ENCODE measurements at places on chromosomes 16 and 17. TPM values are rescaled to one million over a fixed set of nuclear protein-coding genes. Genes with fewer than 3 reads are reported as not detected.

GRCh38 chr16:75580-76501 lies 2.2 kb upstream of the MPG start:
- DNase-seq, result no peak
- no peaks in the 10 kb centered on the region for H3K36me3 ChIP-seq

- DNase-seq, result no peak
- peaks cover 53% of the 10 kb centered on the region for H3K4me1 ChIP-seq
- H3K4me3 ChIP-seq, result no peak overlapping the region
- H3K27me3 ChIP-seq, result no peaks in the 10 kb centered on the region
Observed at GRCh38 chr17:48843187-48843900, 12.5 kb downstream of the CALCOCO2 start.

- DNase-seq, result no peak
- no peaks in the 10 kb centered on the region for H3K36me3 ChIP-seq
- H3K4me3 ChIP-seq, result no peak overlapping the region
- H3K4me1 ChIP-seq, result no peaks in the 10 kb centered on the region
- no peak overlapping the region for H3K27ac ChIP-seq
Observed at GRCh38 chr16:84029297-84030047, 13.1 kb downstream of the SLC38A8 start.

DNA sequence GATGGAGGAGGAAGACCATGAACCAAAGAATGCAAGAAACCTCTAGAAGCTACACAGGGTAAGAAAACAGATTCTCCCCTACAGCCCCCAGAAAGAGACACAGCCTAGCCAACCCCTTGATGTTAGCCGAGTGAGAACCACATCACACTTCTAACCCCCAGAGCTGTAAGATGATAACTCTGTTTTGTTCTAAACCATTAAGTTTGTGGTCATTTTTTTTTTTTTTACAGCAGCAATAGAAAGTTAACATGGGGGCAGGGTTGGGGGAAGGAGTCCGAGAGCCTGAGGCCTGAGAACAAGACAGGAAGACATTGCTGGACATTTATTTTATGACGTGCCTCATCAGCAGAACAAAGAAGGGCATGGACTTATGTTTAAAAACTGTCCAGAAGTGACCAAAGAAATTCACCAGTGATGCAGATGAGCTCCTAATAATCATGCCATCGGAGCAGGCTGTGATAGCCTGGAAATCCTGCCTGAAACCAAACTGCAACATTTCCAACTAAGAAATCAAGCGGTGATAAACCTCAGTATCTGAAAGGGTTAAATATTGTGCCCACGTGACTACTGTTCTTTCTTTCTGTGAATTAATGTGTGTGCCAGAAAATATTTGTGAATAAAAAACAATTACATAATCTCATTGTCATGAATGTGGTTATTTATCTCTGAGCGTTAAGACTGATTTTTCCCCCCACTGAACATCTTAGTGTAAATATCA lies 1.1 kb downstream of the ABCA9 start:
- no peaks in the 10 kb centered on the region for H3K27me3 ChIP-seq
- H3K27ac ChIP-seq, result peak overlapping the region; percentile 77
- DNase-seq, result no peak
- peaks cover 9% of the 10 kb centered on the region for H3K4me1 ChIP-seq

- DNase-seq, result no peak
- H3K27ac ChIP-seq, result peak overlapping the region; percentile 84
- peaks cover 43% of the 10 kb centered on the region for H3K4me1 ChIP-seq
- H3K27me3 ChIP-seq, result no peaks in the 10 kb centered on the region
Observed at GRCh38 chr16:89303617-89304016, 86.1 kb downstream of the ZNF778 start.

GRCh38 chr17:21165922-21166594 lies 39.3 kb downstream of the DHRS7B start:
- H3K27ac ChIP-seq, result peak overlapping the region; percentile 60
- H3K4me3 ChIP-seq, result no peak overlapping the region
- no peaks in the 10 kb centered on the region for H3K36me3 ChIP-seq
- H3K4me1 ChIP-seq, result peaks cover 36% of the 10 kb centered on the region
- no peak for DNase-seq
- no peaks in the 10 kb centered on the region for H3K27me3 ChIP-seq

Gene DHX58
- 8.1 TPM for total RNA-seq

Gene NOS2
- not detected for total RNA-seq

Gene CHST6
- 0.25 TPM for total RNA-seq
